ENCODE measurements at places on chromosomes 7 and 10.

GRCh38 chr7:90736968-90737939, 141.1 kb downstream of the CDK14 start:
- DNase-seq, result no peak

- DNase-seq, result no peak
Measured at GRCh38 chr10:10482613-10483012, 535.1 kb upstream of the CELF2 start.

DNA sequence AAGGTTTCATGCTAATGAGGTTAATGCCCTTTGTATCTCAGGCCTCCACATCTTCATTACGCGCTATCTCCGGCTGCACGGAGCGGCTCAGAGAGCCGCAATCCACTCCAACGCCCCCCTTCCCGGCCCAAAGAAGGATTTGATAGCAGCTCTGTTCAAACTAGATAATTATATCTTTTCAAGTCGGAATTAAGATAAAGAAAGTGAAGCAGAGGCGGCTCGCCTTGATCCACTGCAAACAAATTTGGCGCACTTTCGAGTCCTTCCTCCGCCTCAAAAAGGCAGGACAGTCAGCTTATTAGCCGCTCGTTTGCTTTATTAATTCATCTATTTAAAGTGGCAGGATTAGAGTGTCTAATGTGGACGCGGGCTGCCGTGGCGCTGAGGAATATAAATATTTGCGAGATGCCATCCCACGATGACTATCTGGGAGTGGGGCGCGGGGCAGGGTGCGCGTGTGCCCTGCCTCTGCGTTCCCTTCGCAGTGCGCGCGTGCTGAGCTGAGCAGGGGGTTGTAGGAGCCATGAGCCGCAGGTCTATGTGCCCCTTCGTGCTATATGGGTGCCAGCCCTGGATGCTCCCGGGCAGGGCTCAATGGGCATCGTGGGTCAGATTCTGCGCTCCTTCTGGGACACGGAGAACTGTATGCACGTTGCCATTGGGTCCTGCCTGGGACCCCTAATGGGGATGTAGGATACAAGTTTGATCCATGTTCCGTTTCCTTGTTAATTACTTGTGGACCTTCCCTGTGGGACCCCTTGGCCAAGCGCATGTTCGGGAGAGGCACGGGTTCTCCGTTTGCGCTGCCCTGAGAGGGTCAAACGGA, 9.0 kb downstream of the EMX2 start:
- no peak for DNase-seq

DNA sequence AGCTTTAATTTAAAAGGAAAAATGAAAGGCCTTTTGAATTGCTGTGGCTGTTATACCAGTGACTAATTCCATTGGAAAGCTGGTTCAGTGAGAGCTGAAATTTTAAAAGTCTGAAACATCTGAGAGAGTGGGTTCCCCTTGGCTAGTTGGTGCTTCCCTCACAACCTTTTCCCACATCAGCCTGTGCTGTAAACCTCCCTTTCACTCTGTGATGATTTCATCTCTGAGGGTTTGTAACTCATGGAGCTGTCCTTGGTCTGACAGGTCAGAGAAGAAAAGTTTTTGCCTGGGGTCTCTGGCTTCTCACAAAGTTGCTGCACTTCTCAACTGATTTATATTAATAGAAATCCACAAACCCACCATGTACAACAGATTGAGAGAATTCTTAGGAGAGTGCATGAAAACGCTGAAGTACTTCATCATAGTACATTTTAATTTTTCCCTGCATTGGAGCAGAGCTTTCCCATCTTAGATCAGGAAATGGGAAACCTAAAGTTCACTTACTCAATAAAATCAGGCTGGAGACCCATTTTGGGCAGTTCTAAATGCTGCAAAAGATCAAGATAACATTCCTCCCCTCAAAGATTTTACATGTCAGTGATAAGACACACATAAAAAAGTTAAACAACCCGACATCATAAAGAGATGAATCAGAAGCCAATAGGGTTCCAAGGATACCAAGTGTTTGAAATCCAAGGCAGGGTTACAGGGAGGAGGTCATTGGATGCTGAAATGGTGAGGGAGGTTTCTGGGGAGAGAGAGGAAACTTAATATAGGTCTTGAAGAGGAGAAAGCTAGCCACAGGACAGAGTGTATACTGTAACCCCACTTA, 157.0 kb upstream of the MKLN1 start:
- DNase-seq, result no peak

DNA sequence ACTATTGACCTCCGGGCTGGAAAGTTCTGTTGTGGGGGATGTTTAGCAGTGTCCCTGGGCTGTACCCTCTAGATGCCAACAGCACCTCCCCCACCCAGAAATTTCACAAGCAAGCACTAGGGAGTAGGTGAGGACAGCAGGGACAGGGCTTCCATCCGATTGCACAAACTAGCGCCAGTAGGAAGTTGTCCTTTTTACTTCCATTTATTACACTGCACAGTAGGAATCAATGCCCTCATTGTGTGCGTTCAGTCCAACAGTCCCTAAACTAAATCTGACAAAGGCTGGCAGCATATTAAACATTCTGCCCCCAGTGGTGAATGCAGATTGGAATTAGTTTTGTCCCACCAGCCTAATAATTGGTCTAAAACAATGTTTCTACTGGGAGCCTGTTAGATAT, 6.4 kb upstream of the SOSTDC1 start:
- no peak for DNase-seq

- DNase-seq, result no peak
Measured at GRCh38 chr7:108046952-108047506, 44.1 kb upstream of the LAMB1 start.

DNA sequence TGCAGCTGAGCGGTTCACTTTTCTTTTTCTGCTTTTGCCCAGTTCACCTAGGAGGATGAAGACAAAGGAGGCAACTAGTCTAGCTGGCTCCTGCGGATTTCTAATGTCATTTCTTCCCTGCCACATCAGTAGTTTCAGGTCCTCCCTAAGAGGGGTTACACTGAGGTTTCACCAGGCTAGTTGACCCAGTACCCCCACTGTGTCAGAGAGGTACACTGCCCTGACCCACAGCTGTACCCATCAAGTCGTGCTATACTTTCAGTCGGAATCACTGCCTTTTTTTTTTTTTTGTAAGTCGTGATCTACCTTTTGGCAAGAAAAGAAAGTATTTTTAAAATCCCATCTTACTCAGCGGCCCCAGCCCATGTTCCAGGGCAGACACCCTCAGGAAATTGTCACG, 243.5 kb downstream of the CELF2 start:
- no peak for DNase-seq

GRCh38 chr10:67802767-67803538, 35.0 kb downstream of the DNAJC12 start:
- DNase-seq, result no peak

DNA sequence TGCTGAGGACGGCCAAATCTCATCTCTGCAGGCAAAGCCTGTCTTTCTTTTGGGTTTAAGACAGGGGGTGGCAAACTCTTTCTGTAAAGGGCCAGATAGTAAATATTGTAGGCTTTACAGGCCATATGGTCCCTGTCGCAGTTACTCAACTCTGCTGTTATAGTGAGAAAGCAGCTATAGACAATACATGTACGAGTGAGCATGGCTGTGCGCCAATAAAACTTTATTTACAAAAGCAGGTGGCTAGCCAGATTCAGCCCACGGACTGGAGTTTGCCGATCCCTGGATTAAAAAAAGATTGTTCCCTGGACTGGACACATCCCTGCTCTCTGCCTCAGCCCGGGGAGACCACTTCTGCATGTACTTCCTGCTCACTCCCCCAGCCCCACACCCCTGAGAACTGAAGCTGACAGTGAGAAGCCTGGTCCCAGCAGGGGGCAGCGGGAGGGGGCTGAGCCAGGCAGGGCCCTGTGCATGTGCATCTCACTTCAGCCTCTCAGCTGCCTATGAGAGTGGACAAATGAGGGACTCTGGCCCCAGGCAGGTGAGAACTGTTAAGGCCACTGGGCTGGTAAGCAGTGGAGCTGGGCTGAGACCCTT, 392.4 kb downstream of the PLXNA4 start:
- DNase-seq, result no peak

All from BE2C (cell line).